ENCODE measurements at places on chromosomes 7 and 10. TPM values are rescaled to one million over a fixed set of nuclear protein-coding genes. Genes with fewer than 3 reads are reported as not detected.

The C7orf33 gene
- not detected for total RNA-seq

The CRPPA gene
- total RNA-seq, result 3.7 TPM

The SLC26A5 gene
- 1.5 TPM for total RNA-seq

The FAM237B gene
- not detected for total RNA-seq

- no peaks in the 10 kb centered on the region for H3K27me3 ChIP-seq
- no peak overlapping the region for H3K4me3 ChIP-seq
- no peak overlapping the region for H3K27ac ChIP-seq
- peaks cover 11% of the 10 kb centered on the region for H3K36me3 ChIP-seq
Observed at GRCh38 chr10:93352638-93353383, 129.3 kb downstream of the MYOF start.

GRCh38 chr10:79249186-79250121, 97.8 kb upstream of the PPIF start:
- H3K4me1 ChIP-seq, result peaks cover 18% of the 10 kb centered on the region
- DNase-seq, result no peak
- no peaks in the 10 kb centered on the region for H3K27me3 ChIP-seq
- H3K4me3 ChIP-seq, result no peak overlapping the region

GRCh38 chr10:81108516-81109199, 571.0 kb downstream of the SH2D4B start:
- no peak for DNase-seq
- H3K36me3 ChIP-seq, result no peaks in the 10 kb centered on the region
- H3K27me3 ChIP-seq, result no peaks in the 10 kb centered on the region
- H3K4me1 ChIP-seq, result no peaks in the 10 kb centered on the region
- no peak overlapping the region for H3K4me3 ChIP-seq

DNA sequence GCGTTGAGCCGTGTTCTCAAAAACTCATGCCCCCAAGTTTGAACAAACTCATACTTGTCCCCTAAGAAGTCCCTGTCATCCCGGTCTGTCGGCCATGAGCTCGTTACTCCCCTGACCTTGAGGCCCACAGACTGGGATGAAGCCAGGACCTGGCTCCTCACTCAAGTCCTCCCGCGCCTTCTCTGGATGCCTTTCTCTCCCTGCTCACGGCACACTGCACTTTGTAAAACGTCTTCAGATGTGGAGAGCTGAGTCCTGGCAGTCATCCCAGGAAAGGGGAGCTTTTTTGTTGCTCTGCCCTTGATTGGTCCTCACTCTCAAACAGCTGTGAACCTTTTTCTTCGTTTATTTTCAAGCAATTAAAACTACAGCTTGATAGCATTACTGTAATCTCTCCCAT, 110.8 kb downstream of the JAZF1 start:
- H3K27me3 ChIP-seq, result no peaks in the 10 kb centered on the region
- H3K4me1 ChIP-seq, result no peaks in the 10 kb centered on the region
- no peak overlapping the region for H3K27ac ChIP-seq
- H3K4me3 ChIP-seq, result no peak overlapping the region
- H3K36me3 ChIP-seq, result no peaks in the 10 kb centered on the region
- DNase-seq, result no peak

DNA sequence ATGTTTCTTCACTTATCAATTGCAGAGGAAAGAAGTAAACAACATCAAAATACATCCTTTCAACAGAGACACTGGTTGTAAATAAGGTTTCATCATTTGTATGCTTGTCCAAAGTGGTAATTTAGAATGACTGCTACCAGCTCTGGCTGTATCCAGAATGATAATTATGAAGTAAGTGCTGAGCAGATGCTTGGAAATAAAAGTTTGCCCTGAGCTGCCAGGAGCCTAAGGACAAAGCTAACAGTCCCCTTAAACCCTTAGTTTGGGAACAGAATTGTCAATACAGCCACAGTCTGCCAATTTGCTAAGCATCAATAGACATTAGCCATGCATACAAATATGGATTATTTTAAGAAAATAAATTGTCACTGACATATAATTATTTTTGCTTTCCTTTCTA, 147.0 kb upstream of the SLC13A1 start:
- H3K27me3 ChIP-seq, result no peaks in the 10 kb centered on the region
- H3K27ac ChIP-seq, result no peak overlapping the region
- H3K36me3 ChIP-seq, result no peaks in the 10 kb centered on the region
- H3K4me3 ChIP-seq, result no peak overlapping the region
- no peak for DNase-seq
- H3K4me1 ChIP-seq, result no peaks in the 10 kb centered on the region

DNA sequence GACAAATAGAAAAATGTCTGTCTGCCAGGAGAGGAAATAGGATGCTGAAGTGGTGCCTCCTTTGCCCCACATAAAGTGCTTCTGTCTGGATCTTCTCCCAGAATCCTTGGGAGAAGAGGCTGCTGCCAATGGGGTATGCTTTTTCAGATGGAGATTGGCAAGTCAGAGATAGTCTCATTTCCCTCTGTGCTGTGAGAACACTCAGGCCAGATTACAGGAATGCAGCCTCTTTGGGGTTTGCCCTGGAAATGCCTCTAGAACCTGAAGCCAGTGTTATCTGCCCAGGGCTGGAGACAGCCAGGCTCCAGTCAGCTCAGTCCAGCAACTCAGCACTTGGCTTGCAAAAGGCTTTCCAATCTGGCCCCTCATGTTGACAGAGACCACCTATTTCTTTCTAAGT, 119.1 kb upstream of the PHYHIPL start:
- no peak overlapping the region for H3K27ac ChIP-seq
- no peaks in the 10 kb centered on the region for H3K36me3 ChIP-seq
- no peaks in the 10 kb centered on the region for H3K4me1 ChIP-seq
- no peaks in the 10 kb centered on the region for H3K27me3 ChIP-seq
- no peak overlapping the region for H3K4me3 ChIP-seq
- DNase-seq, result no peak

DNA sequence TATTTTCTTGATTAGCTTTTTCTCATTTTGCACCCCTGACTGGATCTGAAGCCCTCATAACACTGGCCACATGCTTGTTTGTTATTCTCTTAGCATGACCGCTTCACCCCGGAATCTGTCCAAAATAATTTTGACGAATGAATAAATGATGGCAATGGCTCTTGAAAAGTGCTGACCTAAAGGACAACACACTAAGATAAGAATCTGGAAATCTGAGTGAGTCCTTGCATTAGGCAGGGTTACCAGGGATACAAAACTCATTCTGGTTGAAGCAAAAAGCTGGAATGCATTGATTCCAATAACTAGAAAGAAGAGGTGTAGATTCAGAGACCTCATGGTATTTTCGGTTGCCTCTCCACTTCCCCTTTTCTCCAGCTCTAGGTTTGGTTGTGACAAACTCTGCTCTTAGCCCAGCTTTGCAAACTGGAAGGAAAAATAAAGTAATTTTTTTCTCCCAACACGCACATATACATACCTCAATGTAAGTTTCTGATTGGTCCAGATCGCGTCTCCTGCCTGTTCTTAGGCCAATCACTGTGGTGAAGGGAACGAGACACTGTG, 157.4 kb downstream of the SKIDA1 start:
- no peak overlapping the region for H3K27ac ChIP-seq
- no peak overlapping the region for H3K4me3 ChIP-seq

- H3K27ac ChIP-seq, result no peak overlapping the region
- no peak overlapping the region for H3K4me3 ChIP-seq
- no peaks in the 10 kb centered on the region for H3K4me1 ChIP-seq
- no peaks in the 10 kb centered on the region for H3K36me3 ChIP-seq
Observed at GRCh38 chr7:106641416-106641815, 19.5 kb downstream of the CCDC71L start.
